ENCODE measurements at places on chromosomes 1 and 21.

- DNase-seq = no peak
These were observed 65.7 kb upstream of the BACE2 start for GRCh38 chr21:41102281-41102680.

- no peak for DNase-seq
These were observed 250.0 kb upstream of the NFIA start for GRCh38 chr1:60832367-60832766.

DNA sequence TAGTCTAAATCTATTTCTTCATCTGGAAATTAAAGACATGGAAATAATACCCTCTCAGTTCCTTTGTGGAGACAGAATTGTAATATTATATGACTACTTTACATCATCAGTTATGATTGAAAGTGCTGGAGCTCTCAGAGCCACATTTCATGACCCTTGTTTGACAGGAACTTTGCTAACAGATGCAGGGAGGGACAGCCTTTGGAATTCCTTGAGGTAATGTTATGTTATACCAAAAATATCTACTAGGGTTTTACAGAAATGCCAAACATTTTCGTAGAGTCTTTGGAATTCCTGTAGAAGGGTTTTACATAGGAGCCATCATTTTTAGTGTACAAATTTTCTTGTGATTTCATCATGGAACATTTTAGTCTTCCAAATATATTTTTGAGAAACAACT lies 57.4 kb upstream of the ADAMTS5 start:
- DNase-seq = no peak

DNA sequence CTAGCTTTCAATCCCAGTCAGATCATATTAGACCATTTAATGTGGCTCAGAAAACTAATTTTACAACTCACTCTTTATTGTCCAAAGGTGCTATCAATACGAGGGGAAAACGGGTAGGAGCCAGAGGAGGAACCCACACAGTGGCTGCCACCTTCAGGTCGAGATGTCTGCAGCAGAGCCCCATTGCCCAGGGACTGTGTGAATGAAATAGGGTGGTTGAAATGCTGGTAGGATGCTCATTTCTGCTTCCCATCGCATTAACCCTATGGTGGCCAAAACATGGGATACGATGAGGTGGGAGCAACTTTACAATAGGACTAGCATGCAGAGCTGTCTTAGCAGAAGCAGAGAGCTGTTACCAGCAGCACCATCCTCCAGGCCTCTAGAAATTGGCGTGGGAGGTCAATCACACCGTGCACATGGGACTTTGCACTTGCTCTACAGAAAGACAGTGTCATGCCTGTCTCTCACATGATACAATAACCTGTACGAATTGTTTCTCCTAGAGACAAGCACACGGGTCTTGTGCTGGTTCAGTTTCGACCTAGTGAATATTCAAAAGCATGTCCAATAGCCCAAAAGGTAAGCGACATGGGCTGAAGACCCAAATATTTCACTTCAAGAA lies 69.5 kb upstream of the DESI2 start:
- DNase-seq = no peak

GRCh38 chr1:114208714-114209113 lies 55.0 kb upstream of the SYT6 start:
- peak; percentile 60 for DNase-seq

DNA sequence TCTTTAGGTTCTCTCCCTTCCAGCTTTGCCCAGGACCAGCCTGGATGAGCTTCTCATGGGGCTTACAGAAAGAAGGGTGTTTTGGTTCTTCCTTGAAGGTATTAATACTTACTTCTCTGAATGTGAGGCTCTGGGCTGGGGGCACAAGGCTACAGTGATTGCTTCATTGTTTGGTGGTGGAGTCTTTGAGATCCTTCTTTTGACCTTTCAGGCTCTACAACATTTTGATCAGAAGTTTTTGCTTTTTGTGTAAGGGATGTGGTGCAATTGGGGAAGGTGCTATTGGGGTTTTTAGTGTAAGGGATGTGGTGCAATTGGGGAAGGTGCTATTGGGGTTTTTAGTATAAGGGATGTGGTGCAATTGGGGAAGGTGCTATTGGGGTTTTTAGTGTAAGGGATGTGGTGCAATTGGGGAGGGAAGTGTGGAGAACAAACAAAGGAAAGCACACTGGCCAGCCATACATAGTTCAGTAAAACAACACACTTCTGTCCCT lies 103.6 kb upstream of the IVNS1ABP start:
- DNase-seq = no peak

DNA sequence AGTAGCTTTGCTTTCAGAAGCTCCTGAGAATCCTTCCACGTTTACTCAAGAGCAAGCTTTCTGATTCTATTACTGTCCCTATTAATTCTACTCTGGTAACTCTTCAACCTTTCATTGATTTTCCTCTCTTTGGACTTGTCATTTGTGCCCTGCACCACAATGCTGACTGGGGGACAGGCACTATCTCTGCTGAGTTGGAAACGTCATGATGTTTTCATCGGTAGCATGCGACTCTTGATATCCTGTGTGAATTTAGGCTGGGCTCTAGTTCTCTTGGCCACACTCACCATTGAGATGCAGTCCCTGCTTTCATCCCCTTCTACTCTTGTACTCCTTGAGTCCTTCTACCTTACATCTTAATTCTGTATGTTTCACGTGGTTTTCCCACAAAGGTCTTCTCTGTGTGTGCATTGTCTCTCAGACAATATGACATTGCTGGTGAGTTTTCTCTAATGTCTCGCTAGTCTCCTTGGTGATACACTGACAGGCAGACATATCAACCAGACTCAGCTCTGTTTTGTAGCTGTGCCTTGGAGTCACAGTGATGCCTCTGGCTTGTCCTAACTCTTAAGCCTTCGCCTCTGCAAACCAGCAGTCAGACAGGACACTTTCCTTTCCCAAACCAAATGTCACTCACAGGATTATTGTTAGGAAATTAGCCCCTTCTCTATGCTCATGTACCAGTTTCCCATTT lies 223.6 kb upstream of the ADGRL2 start:
- peak; percentile 22 for DNase-seq

- DNase-seq = no peak
These were observed 851 bp downstream of the TCP10L start for GRCh38 chr21:32584472-32584871.

DNA sequence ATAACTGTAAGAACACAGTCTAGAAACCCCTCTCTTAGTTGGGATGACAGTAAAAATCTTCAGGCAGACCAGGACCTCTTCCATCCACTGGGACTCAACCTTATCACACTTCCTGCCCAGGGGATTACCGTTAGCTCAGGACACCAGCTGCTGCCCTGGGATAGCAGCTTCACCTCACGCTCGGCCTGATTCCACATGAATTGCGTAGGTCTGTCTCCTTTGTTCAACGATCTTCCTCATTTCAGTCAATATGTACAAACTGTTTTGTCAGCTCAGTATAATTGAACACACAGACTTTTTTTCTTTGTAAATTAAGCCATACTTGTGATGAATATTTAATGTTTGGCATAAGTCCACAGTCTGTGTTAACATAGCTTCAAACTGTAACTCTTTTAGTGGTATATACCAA lies 290.4 kb downstream of the GRIK1 start:
- no peak for DNase-seq

DNA sequence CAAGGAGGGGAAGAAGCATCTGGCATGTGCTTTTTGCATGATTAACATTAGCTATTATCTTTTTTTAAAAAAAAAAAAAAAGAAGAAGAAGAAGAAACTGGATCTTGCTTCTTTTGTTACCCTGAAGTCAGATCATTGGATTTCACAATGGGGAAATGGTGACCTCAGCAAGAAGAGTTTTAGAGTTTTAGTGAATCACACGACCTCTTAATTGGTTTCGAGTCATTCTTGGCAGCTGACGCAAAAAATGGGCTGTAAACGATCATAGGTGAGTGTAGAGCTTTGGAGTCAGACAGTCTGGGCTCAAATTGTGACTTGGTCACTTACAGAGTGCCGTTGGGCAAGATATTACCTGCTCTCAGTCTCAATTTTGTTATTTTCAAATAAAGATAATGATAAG lies 33.3 kb upstream of the PGBD5 start:
- no peak for DNase-seq

GRCh38 chr1:201361652-201362504 lies 15.6 kb downstream of the TNNT2 start:
- peak; percentile 1 for DNase-seq

DNA sequence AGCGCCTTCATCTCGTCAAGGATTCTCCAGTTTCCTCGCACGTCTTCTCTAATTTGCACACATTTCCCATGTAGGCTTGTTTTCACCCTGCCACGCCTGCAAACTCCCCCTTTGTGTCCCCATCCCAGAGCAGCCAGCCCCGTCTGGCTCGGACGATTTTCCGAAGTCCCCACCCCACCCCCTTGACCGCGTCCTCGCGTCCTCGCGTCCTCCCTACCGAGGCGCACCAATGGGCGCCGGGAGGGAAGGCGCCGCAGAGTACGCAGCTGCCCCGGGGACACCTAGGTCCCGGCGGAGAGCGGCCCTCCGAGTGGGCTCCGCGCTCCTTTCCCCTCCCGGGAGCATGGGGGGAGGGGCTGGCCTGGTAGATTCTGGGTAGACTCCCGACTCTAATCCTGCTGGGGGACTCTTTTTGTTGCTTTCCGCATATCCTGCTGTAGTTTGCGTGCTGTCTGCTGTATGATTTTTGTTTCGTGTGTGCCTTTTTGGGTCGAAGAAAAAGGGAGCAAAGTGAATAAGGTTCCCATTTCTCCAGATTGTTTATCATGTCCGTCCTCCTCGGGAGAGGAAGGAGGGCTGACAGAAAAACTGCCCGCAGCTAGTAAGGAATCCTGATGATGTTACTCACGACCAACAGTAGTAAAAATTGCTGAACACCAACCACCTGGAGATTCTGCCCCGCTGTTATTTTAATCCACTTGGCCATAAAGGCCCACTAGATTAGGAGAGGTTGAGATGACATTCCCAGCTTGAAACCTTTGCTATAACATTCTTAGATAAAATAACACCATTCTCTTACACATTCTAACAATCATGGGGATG lies 1.5 kb downstream of the CACHD1 start:
- DNase-seq = no peak

DNA sequence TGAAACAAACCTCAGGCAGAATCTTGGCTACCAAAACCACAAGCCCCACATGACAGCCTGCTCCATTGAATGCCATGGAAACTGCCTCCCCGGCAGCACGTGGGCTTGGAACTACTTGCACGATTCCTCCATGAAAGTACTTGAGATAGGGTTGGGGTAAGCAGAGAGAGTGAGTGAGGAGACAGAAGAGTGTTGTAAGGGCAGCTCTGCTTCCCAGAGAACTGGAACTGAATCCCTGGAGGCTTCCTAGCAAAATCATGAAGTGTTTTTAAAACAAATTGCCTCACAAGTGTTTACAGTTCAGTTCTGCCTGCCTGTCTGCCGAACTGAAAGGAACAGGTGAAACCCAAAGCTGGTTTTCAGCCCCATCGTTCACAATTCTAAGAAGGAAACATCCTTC lies 35.3 kb upstream of the DNASE2B start:
- DNase-seq = peak; percentile 94

GRCh38 chr21:15682977-15683376 lies 46.8 kb upstream of the USP25 start:
- DNase-seq = no peak

DNA sequence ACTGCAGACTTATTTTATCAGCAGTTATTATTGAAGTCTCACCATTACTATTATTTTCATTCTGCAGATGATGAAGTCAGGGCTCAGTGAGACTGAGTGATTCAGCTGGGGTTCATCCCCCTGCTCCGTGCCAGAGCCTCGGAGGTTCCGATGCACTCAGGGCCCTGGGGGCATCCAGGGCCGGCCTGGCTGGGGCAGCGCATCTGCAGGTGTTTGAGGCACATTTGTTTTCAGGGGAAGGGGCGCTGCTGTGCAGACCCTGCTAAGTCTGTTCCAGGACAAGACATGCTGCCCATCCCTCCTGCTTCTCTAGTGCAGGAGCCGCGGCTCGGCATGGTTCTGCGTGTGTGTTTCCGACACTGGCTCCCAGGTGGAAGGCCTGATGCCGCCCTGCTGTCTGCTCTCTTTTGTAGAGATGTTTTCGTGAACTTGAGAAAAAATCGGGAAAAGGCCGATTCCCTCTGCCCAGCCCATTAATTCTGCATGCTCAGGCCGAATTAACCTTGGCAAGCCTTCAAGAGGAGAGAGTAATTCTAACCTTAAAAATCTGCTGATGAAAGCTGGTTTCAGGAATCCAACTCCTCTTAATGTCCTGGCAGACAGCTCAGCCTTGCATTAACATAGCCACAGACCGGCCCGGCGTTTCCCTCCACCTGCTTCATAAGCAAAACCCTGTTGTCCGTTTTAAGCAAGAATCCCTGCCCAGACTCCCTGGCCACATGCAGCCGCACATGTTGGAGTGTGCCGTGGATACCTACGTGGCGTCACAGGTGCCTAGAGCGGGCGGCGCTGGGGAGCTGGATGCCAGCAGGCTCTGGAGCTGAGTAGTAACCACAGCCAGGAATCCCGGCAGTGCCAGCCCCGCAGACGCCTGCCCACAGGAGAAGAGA lies 316.0 kb upstream of the VAMP3 start:
- no peak for DNase-seq

GRCh38 chr1:241636291-241636690 lies 3.9 kb downstream of the CHML start:
- DNase-seq = no peak

DNA sequence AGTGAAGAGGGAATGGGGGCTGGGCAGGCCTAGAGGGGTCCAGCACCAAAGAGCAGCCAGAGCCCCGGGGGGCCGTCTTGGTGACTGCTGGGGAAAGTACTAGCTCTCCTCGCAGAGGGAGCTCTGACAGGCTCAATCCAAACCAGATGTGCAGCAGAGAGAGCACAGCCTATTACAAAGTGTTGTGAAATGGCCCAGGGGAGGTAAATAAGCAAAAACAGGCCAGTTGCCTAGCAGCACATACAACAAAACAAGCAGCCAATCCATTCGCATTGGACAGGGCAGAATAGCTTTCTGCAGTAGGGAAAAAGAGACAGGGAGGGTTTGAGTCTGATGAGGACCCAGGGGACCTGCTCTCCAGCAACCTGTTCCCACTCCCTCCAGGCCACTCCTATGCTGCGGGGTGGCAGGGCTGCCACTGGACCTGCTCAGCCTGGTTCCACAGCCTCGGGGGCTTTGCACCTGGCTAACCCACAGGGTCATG lies 239.6 kb upstream of the FGGY start:
- peak; percentile 54 for DNase-seq

DNA sequence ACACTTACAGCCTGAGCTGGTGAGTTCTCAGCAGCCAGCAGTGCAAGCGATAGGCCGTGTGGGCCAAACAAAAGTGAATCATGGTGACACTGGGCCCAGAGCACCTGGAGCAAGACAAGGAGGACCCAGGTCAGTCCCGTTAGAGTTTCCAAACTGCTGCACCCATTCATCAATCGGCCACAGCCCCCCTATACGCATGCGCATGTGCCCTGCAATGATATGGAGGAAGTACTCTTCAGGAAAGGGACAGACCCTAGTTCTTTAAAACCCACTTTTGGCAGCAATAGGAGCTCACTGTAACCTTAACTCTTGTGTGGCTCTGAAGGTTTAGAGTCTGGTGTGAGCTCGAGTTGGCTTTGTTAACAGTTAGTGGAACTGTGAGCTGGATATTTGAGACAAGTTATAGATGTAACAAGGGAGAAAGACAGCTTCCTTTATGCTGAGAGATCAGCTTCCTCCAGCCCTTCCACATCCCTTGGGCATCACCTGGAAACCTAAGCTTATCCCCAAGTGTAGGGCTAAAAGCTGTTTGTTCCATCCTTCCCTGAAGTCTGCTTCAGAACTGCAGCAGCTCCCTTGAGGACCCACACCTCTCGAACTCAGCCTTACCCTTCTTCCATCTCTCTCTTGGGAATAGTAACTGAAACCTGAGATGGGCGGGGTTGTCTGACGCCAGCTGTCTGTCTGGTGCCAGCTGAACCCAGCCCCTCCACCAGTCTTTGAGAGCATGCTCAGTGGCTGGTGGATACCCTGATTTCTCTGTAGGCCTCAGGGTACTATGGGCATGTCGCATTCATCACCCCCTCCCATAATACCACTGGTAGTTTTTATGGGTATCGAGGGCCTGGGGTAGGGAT lies 17.7 kb downstream of the NMNAT1 start:
- peak; percentile 54 for DNase-seq

- DNase-seq = no peak
These were observed 55.3 kb downstream of the MAN1C1 start for GRCh38 chr1:25671929-25672328.

Data from NCI-H1417 (cell line).